Pancreas (tissue), 10 donors: ENCODE measurements at places on chromosomes 12 and 14.

DNA sequence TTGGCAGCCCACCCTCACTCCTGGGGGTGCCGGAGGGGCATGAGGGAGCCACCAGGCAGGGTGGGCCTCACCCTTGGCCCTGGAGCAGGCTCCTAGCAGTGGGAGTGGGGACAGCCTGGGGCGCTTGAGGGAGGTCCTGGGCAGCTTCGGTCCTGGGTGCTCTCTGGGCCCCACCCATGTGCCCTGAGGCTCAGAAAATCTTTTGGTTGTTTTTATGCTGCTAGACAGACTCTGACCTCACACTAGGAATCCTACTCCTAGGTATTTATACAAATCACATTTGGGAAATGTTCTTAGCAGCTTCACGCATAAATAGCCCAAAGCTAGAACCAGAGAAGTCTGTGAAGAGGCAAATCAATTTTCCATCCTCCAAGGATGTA is 10.9 kb upstream of the ULK1 start:
- no peak for DNase-seq

DNA sequence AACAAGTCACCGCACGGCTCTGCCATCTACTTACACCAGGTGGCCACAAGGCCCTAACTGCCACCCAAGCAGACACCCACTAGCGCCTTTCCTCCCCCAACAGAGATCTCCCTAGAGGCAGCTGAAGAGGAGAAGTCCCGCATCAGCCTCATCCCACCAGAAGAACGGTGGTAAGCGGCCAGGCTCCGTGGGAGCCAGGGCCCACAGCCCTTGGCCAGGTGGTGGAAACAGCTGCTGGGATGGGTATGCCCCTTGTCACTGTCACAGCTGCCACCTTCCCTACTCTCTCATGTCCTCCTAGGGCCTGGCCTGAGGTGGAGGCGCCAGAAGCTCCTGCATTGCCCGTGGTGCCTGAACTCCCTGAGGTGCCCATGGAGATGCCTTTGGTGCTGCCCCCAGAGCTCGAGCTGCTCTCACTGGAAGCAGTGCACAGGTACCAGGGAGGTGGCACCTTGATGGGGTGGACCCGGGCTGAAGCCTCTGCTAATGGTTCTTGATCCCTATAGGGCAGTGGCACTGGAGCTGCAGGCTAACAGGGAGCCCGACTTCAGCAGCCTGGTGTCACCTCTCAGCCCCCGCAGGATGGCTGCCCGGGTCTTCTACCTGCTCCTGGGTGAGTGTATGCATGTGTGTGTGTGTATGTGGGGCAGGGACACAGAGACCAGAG is 7.5 kb downstream of the REC8 start:
- DNase-seq: peak; percentile 50

GRCh38 chr14:69531135-69531534 is 43.5 kb downstream of the CCDC177 start:
- DNase-seq: no peak

GRCh38 chr12:56007564-56008559 is 10.8 kb downstream of the SUOX start:
- peak; percentile 86 for DNase-seq

DNA sequence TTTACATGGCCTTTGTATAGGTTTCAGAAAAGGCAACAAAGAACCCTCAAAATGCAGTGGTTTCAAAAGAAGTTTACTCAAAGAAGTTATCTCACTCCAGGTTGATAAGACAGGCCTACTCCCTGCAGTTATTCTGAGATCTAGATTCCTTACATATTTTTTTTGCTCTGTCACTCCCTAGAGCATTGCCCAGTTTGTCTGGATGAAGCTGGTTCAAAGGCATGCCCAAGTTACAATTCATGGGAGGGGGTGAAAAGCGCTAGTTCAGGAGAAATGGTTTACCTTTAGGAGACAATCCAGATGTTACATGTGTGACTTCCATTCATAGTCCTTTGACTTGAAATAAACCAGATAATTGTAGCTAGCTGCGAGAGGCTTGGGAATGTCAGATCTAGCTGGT is 115.0 kb downstream of the TPH2 start:
- no peak for DNase-seq

GRCh38 chr12:50401500-50402081 is 906 bp downstream of the LARP4 start:
- DNase-seq: peak; percentile 12

- peak; percentile 62 for DNase-seq
Measured at GRCh38 chr12:89343127-89343526, 9.2 kb downstream of the DUSP6 start.

DNA sequence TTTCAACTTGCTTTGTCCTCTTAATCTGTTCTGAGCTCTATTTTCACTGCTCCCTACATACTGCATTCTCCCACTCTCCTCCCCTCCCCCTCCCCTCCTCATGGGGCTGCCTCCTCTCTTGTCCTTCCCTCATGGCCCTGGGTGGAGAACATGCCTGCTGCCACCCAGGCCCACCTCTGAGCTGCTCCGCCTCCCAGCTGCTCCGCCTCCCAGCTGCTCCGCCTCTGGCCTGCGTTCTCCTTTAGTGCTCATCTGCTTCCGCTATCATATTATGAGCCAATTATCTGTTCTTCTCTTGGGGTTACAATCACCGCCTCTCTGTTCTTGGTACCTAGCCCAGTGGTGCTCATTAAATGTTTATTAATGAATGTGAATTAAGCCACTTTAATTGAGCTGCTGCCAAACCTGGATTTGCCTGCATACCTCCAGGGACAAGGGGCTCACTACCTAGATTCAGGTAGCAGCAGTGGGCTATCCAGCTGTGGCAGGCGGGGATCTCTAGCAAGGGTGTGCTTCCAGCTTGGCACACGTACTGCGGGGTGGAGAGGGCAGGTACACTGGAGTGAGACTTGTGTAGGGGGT is 32.0 kb upstream of the FAM181A start:
- peak; percentile 24 for DNase-seq

DNA sequence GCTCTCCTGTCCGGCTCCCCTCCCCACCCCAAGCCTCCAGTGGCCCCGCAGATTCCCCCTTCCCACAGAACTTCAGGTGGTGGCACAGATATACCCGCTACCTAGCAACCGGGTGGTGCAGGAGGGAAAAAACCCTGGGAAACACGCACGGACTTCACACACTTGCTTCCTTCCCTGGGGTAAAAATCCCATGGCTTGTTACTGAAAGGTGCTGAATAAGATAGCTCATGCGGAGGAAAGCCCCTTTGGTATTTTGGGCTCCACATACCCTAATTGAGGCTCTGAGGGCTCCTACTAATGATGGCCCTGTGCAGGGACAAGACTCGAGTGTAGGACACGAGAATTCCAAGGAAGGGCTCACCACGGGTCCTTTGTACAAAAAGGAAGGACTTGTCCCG is 869 bp upstream of the RIMBP2 start:
- DNase-seq: no peak

DNA sequence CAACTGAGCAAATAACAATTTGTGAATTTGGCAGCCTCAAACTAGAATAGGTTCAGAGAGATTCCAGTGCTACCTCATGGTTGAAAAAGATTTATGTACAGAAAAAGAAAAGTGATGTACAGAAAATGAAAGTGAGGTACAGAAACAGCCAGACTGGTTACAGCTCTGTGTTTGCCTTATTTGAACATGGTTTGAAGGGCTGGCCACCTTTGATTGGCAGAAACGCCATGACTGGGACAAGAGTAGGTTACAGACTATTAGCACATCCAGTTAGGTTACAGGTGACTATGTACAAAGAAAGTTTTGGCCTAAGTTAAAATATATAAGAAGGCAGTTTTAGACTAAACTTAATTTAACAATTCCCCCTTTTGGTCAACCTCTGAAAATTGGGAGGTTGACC is 309.4 kb downstream of the BTG1 start:
- no peak for DNase-seq

DNA sequence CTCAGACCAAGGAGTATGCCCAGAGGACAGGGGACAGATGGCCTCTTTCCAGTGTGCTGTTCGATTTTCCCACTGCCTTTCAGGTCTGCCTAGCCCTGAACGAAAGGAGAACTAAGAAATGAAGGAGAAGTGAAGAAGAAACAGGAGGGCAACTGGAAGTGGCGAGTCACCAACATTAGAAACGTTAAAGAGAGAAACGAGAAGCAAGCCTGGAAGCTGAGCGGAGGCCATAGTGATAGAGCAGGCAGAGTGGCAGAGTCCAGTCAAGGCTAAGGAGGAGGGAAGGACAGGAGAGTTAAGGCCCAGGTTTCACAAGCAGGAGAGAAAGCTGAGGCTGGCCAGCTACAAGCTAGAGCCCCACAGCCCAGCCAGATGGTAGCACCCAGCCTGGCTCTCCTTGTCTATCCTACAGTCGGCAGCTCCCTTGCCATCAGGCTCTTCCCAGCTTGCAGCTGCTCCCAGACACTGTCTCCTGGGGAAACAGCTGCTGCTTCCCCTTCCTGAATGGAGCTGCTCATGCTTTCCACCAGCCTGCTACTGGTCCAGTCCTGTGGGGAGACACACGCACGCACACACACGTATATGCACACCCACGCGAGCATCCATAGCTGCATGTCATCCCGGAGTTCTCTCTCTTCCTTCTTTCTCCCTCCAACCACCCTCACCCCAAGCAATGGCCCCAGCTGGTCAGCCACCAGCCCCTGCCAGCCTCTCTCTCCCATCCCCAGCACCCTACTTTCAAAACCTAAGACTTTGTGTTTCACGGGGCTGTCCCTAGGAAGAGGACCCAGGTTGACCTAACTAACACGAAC is 139.7 kb upstream of the CCND2 start:
- DNase-seq: no peak

DNA sequence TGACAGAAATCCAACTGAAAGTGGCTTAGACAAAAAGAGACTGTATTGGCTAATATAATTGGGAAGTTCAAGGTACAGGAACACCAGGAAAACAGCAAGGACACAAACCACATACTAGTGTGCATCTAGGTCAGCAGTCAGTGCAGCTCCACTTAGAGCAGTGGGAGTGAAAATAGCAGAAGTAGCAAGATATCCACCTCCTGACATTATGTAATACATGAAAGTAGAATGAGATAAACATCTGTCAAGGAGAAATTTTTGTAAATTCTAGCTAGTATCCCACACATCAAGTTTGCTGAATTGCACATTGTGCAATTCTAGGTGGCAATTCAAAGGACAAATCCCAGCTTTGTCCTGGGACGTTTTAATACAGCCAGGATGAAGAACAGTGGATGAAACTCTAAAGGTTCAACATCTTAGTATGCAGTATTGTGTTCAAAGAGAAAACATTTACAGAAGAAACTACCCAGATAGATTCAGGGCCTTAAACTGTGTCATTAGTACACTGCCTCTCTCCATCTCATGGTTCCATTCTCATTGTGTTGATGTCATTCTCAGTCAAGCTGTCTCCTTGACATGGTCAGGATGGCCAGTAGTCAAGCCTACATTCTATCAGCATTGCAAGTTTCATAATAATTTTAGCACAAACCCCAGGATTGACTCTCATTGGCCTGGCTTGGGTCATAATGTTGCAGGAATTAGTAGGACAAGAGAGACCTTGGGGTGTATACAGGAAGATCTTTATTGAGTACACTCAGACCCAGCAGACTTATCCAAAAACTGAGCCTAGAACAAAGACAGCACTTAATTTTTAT is 56.8 kb downstream of the SDR9C7 start:
- DNase-seq: no peak

DNA sequence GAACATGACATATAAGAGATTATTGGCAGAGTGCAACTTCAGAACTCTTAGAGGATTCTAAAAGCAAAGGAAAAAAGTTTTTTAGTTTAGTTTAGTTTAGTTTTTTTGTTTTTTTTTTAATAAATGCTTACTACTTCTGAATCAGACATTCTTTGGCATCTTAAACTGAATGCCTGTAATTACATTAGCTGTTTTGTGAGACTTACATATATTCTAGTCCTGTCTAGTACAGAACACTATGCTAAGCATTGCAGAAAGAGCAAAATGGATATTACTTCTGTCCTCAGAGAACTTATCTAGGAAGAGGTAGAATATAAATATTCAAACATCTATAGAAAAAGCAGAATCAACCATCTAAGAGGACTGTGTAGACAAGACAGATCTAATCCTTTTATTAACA is 133.2 kb downstream of the RAD51B start:
- DNase-seq: no peak

- no peak for DNase-seq
Measured at GRCh38 chr14:65044596-65044959, 57.7 kb downstream of the MAX start.

GRCh38 chr12:75259143-75259542 is 49.5 kb upstream of the KCNC2 start:
- no peak for DNase-seq

- no peak for DNase-seq
Measured at GRCh38 chr12:13443498-13443897, 247.0 kb downstream of the EMP1 start.

DNA sequence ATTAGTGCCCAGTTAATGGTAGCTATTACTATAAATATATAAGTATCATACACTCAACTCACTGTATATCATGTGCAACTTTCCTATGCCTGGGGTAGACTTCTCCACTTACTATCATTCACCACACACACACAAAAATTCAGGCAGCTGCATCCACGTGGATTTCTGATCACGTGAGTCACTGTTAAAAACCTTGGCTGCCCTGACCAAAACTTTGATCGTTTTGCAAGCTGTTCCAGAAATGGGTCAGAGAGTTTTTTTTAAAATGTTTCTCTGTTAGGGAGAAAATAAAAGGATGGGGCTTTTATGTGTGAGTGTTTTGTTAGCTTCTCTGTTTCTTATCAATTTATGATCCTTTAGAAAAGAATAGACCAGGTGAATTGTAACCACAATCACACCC is 198.2 kb upstream of the CNOT2 start:
- DNase-seq: no peak

DNA sequence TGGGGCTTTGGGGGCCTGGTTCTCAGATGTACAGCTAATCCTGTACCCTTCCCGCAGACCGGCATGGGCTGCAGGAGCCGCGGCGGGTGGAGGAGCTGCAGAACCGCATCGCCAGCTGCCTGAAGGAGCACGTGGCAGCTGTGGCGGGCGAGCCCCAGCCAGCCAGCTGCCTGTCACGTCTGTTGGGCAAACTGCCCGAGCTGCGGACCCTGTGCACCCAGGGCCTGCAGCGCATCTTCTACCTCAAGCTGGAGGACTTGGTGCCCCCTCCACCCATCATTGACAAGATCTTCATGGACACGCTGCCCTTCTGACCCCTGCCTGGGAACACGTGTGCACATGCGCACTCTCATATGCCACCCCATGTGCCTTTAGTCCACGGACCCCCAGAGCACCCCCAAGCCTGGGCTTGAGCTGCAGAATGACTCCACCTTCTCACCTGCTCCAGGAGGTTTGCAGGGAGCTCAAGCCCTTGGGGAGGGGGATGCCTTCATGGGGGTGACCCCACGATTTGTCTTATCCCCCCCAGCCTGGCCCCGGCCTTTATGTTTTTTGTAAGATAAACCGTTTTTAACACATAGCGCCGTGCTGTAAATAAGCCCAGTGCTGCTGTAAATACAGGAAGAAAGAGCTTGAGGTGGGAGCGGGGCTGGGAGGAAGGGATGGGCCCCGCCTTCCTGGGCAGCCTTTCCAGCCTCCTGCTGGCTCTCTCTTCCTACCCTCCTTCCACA is 7.6 kb downstream of the NR4A1 start:
- DNase-seq: no peak

- DNase-seq: no peak
Measured at GRCh38 chr14:82562881-82563280, 1029.2 kb upstream of the SEL1L start.
